Transverse colon (tissue), 4 donors: ENCODE measurements at places on chromosomes 2 and 18. TPM values are rescaled to one million over a fixed set of nuclear protein-coding genes. Genes with fewer than 3 reads are reported as not detected.

SERPINB3 gene
- total RNA-seq, result not detected

SOS1 gene
- 16.8 TPM for total RNA-seq

FIGN gene
- total RNA-seq, result 1.2 TPM

ALK gene
- 0.82 TPM for total RNA-seq

RNU2-63P gene
- not detected for total RNA-seq

TRIB2 gene
- 109 TPM for total RNA-seq

MAPK4 gene
- total RNA-seq, result 1.6 TPM

CRYGC gene
- not detected for total RNA-seq

POTEJ gene
- total RNA-seq, result not detected

MAIP1 gene
- 28.7 TPM for total RNA-seq

HOXD4 gene
- 25.5 TPM for total RNA-seq

MAP3K19 gene
- not detected for total RNA-seq

TSHZ1 gene
- 33.3 TPM for total RNA-seq

EPB41L3 gene
- total RNA-seq, result 112 TPM

LCT gene
- not detected for total RNA-seq

TPO gene
- total RNA-seq, result 1.4 TPM

BCL2L11 gene
- total RNA-seq, result 41.8 TPM

STARD6 gene
- not detected for total RNA-seq

C1GALT1C1L gene
- 0.96 TPM for total RNA-seq

GRCh38 chr18:48824231-48824970, 126.4 kb downstream of the SMAD7 start:
- no peak for DNase-seq

GRCh38 chr2:127074358-127074757, 32.6 kb downstream of the BIN1 start:
- DNase-seq, result no peak

- DNase-seq, result no peak
Observed at GRCh38 chr2:71003966-71004755, 9.5 kb upstream of the TEX261 start.

DNA sequence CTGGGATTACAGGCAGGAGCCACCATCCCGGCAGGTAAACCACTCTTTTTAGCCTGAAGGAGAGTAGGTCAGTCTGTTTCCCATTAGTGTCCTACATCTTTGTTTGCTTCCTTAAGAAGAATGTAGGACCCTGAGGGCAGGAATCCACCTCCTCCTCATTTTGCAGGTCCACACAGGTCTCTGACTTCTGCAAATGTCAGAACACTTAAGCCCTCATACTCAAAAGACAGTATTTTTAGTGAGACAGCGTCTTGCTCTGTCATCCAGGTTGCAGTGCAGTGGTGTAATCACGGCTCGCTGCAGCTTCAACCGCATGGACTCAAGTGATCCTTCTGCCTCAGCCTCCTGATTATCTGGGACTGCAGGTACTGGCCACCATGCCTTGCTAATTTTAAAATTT, 9.3 kb downstream of the PSTPIP2 start:
- no peak for DNase-seq

DNA sequence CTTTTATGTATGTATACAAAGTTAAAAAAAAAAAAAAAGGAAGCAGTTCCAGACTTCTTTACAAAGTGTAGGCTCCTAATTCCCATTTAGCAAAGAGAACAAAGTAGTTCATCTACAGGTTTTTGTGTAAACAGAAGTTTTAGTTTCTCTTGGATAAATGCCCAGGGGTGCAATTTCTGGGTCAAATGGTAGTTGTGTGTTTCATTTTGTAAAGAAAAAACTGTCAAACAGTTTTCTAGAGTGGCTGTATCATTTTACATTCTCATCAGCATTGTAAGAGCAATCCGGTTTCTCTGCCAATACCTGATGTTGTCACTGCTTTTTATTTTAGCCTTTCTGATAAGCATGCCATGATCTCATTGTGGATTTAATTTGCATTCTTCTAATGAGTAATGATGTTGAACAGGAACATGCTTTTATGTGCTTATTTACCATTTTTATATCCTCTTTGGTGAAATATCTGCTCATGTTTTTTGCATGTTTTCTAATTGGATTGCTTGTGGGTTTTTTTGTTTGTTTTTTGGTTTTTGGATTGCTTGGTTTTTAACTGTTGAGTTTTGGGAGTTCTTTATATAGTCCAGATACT, 16.6 kb upstream of the PSME4 start:
- no peak for DNase-seq

GRCh38 chr2:95345081-95345562, 48.0 kb downstream of the KCNIP3 start:
- no peak for DNase-seq

GRCh38 chr18:7618891-7619442, 51.9 kb downstream of the PTPRM start:
- DNase-seq, result no peak

GRCh38 chr2:182014284-182014683, 28.6 kb downstream of the PPP1R1C start:
- DNase-seq, result no peak

DNA sequence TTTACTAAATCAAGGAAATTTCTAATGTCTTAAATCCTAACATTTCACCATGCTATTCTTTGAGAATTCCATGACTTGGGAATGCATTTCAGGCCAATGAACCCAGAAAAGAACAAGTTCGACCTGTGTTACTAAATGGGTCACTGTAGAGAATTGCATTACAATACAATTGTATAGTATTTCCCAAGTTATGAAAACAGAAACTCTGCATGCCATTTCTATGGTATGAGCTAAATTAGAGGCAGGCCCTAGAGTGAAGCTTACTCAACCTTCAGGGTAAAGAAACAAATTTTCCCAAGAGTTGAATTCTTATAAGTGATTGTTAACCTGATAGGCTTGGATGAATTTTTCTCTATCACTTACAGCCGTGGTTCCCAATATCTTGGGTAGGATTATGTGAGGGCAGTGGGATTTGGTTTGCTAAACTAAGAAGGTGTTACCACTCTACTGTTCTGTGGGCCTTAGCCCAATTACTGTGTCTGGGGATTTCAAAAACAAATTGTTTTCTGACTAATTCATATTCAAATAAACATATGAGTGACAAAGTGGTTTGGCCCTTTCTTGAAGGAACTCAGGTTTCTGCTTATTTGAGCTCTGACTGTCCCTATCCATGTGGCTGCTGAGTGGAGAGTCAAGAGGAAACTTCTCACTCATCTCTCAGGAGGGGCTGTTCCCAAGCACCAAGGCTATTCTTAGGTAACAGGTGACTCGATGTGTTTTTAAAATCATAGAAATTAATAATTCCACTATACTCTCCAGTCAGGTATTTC, 11.2 kb upstream of the SERPINB7 start:
- no peak for DNase-seq

DNA sequence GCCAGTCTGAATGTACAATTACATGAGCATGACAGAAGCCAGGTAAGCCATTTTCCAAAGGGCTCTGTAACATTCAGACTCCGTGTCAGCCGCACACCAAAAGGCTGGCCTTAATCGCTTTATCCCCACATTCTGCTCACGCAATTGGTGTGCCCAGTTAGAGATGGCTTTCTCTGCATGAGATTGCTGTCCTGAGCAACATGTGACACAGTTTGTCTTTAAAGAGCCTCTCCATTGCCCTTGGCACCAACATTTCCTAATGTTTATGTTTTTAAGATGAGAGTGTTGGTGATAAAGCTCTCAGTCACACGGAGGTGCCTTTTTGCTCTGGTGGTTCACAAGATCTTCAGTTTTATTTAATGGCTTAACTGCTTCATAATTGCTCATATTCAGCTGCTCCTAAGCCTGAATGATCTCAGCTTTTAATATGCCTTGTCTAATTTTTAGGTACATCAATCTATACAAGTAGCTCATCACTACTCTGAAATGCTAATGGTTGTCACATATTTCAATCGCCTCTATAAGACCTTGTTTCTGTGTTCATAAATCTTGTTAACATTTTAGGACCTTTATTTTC, 164.8 kb upstream of the ACVR2A start:
- DNase-seq, result no peak

GRCh38 chr2:108616751-108617161, 82.5 kb downstream of the LIMS1 start:
- DNase-seq, result no peak

DNA sequence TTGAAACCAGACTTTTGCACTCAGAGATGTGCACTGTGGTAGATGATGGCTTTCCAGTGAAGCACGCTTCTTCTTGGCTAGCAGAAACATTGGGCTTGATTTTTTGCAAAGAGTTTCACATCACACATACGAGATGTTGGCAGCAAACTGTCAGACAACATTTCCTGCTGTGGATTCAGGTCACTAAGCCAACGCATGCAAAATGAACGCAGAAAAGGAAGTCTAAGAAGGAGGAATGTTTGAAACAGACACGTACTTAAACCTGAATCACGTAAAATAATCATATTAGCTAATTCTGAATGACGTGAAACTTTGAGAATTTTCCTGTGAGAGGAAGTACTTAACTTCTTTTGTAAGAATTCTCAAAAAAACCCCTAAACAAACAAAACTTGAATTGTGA, 88.1 kb downstream of the EPB41L3 start:
- no peak for DNase-seq

GRCh38 chr2:107001964-107002696, 116.2 kb upstream of the ST6GAL2 start:
- no peak for DNase-seq

- no peak for DNase-seq
Observed at GRCh38 chr2:16548036-16548435, 117.6 kb downstream of the CYRIA start.

GRCh38 chr2:67936969-67937368, 125.8 kb downstream of the C1D start:
- no peak for DNase-seq

DNA sequence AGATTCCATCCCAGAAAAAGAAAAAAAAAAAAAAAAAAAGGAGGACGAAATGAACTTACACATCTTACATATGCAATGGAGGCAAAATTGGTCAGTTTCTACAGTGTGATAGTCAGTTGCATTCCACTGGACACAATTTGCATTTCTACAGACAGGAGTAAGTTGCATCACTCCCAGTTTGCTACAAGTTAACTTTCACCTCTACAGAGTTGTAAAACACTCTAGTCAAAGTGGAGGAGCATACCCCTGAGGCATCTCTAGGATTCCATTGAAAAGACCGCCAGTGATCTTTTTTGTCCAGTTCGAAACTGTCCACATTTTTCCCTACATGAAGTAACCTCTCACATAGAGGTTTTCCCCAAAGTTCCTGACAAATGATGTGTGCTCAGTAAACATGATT, 202.8 kb downstream of the VAPA start:
- DNase-seq, result no peak

GRCh38 chr2:68722712-68723111, 11.9 kb upstream of the ARHGAP25 start:
- DNase-seq, result no peak

- DNase-seq, result no peak
Observed at GRCh38 chr2:142131010-142131669, at the start of gene LRP1B. Gene LRP1B (minus strand): TSS chr2:142131016. CDS start chr2:142130729, 287 bp downstream.

DNA sequence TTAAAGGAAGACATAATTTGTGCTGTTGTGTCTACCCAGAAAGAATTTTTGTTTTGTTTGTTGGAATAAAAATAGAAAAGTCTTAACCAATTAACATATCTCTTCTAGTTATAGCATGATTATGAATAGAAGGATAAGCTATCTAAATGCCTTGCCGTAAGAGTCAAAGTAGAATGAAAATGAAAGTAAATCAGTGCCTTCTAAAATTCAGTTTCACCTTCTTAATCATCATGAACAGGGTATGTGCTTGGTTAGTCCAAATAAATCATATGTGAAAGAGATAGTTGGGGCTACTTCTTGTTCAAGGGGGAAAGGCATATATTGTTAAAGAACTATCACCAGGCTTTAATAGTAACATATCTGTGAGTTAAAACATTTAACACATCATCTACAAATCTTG, 91.5 kb downstream of the GULP1 start:
- no peak for DNase-seq

DNA sequence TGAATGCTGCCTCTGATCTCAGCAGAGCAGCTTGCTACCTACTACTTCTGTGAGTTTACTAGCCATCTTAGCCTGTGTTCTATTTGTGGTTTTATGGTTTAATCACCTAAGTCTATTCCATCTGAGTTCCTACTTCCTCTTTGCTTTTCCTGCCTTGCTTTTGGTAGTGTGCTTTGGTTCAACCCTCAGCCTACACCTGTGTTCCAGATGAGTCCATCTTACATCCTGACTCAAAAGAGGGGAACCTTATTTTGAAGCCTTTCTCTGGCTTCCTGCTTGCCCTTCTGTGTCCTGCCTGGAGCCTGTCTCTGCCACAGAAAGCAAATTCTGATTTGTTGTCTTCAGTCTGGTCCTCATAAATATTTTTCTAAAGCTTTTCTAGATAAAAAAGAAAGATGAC, 530.3 kb upstream of the MEX3C start:
- DNase-seq, result no peak

DNA sequence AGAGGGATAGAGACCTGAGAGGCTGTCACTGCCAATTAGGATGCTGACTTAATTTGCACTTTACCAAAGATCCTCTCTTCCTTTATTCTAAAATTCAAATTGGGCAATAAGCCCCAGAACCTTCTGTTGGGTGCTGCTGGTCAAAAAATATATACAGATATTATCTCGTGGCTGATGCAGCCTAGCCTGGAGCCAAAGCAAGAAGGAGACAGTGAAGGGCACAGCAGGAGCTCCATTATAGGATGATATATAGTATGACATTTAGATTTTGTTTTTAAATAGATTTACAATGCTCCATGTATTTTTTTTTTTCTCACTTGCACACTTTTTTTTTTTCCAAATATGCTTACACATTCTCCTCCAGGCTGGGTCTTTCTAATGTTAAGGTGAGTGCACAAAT, 579.3 kb downstream of the PIK3C3 start:
- no peak for DNase-seq

DNA sequence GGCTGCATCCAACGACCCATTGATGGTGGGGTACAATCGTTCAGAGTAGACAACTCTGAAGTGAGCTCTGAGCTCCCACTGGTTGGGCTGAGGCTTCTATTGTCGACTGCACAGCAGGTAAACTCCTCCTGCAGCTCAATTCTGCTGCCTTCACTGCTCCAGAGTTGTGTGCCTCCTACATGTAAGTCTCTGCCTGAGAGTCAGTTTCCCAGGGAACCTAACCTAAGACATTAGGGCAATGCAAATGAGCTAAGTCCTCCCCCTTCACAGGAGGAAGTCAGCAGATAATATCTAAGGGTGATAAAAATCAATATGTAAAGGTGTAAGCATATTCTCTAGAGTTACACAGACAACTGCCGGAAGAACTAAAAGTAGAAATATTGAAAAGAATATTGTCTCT, 22.5 kb upstream of the ACYP2 start:
- no peak for DNase-seq
